ENCODE measurements at places on chromosomes 3 and 15. TPM values are rescaled to one million over a fixed set of nuclear protein-coding genes. Genes with fewer than 3 reads are reported as not detected.

The GPR176 gene
- 4.9 TPM for polyA plus RNA-seq

- DNase-seq = no peak
Measured at GRCh38 chr3:194434503-194434902, 35.4 kb upstream of the GP5 start.

DNA sequence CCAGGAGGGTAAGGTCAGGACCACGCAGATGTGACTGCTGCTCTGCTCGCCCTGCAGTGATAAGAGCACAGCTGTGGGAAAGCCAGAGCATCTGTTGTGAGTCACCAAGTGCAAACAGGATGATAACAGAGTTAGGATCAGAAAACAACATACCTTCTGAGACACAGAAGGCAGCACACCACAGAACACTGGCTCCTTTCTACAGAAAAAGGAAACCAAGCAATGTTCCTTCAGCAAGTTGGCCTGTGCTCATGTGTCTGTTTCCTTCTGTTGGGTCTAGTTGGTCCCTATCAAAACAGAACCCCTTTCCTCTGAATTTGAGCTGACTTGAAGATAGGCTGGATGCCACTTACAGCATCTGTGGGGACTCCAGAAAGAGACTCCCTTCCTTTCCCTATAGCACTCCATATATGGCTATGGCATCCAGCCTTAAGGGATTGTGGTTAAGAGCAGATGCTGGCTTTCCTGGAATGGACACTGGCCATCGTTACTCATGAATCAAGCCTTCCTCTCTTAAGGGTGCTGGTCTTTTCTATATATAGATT is 440.7 kb upstream of the THBS1 start:
- DNase-seq = no peak

The AMIGO3 gene
- 1.1 TPM for polyA plus RNA-seq

GRCh38 chr3:54222316-54222715 is 100.0 kb downstream of the CACNA2D3 start:
- DNase-seq = no peak

DNA sequence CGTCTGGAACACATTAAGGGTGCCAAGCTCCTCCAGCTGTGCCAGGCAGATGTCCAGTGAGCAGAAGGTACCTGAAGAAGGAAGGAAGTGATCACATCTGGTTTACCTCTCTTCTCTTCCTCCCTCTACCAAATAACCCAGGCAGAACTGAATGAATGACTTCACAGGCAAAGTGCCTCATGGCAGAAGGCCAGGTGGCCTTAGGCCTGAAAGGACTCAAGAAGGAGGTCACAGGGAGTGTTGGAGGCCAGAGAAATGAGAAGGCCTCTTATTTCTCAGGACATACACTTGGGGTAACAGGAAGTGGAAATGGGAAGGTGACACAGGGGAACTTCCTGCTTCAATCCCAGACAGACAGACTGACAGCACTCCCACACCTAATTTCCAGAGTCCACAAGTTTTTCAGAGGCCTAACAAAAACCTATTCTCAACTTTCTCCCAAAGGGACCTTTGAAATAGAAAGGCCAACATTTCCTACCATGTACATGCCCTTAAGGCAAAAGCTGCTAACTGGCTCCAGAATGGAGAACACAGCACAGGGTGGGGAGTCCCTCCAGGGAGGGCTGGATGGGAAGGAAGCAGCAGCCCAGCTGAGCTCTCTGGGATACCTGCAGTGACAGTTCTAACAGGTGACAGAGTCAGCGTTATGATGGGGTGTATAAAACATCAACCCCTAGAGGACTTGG is 17.6 kb upstream of the SIN3A start:
- no peak for DNase-seq

The BHLHE40 gene
- polyA plus RNA-seq = 57.4 TPM

The HTR3D gene
- not detected for polyA plus RNA-seq

GRCh38 chr3:107265526-107265925 is 111.7 kb upstream of the CCDC54 start:
- no peak for DNase-seq

The ZNF501 gene
- polyA plus RNA-seq = 4.1 TPM

The STX19 gene
- polyA plus RNA-seq = 0.14 TPM

DNA sequence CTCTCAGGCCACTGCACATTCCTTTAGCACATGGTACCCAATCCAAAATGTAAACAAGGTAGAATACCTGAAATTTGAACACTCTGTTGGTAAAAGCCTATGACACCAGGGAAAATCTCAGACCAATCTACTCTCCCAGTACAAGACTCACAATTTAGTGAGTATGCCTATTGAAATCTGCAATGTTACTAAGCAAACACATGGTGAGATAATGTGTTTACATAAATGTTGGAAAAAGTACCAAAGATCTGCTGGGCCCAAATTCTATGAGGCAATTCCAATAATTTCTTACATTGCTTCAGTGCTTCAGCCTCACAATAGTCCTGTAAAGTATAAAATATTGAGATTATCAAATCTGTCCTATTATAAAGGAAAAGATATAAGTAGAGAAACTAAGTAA is 536.1 kb downstream of the PYDC2 start:
- DNase-seq = no peak

GRCh38 chr3:33722626-33723370 is 4.7 kb upstream of the CLASP2 start:
- DNase-seq = no peak

The CCR1 gene
- polyA plus RNA-seq = 7.3 TPM

DNA sequence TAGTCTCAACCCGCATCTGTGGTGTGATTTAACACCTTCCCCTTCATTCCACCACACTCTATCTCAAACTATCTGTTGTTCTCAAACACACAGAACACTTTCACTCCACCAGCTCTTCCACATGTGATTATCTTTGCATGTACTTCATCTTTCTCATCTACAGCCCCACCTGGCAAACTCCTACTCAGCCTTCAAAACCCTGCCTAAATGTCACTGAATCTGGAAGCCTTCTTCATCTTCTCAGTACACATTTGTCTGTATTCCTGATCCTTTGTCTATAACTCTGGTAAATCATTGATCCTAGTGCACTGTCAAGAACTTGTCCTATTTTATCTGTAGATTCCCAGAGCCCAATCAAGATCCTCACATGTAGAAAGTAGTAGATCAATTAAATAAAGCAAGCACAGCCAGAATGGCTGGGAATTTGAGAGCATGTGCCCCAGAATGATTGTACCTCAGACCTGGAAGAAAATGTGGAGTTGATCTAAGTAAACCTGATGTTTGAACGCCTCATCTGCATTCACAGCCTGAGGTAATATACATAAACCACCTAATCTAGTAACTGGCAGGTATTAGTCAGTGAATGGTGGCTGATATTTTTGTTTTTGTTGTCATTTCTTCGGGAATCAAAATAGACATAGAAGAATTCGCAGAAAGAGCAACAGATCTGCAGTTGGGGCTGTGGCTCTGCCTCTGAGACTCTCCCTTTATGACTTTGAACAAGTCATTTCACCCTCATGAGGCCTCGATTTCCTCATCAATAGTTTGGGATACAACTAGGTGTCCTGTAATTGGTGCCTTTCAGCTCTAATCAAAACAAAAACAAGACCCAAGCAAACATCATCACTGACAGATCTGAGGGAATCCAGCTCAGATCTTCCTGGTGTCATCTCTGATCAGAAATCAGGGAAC is 28.0 kb upstream of the MAGEF1 start:
- no peak for DNase-seq

The FAM3D gene
- 2.1 TPM for polyA plus RNA-seq

GRCh38 chr15:40150163-40150925 is 10.5 kb upstream of the BUB1B start:
- DNase-seq = no peak

The CACNA2D2 gene
- 1.3 TPM for polyA plus RNA-seq
